Right hindlimb (tissue), 1 donor: ENCODE measurements at places on chromosomes 16 and 17.

DNA sequence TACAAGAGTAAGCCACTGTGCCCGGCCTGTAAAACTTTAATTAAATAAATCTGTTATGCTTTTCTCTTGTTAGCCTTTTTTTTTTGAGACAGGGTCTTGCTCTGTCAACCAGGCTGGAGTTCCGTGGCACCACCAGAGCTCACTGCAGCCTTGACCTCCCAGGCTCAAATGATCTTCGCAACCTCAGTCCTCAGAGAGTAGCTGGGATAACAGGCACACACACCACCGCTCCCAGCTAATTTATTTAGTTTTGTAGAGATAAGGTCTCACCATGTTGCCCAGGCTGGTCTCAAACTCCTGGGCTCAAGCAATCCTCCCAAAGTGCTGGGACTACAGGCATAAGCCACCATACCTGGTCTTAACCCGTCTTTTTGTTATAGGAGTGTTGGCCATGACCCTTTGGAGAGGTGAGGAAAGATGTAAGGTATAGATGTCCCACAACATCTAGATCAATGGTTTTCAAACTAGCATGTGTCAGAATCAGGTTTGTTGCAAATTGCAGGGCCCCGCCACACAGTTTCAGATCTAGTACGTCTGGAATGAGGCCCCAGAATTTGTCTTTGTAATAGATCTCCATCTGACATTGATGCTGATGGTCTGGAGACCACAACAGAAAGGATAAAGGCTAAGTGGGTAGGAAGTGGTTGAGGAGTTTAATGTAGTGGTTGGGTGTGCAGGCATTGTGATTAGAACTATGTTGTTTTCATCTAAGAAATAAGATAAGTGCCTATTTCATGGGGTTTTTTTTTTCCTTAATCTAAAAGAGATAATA lies 4.3 kb upstream of the GGA2 start:
- no peak for DNase-seq

DNA sequence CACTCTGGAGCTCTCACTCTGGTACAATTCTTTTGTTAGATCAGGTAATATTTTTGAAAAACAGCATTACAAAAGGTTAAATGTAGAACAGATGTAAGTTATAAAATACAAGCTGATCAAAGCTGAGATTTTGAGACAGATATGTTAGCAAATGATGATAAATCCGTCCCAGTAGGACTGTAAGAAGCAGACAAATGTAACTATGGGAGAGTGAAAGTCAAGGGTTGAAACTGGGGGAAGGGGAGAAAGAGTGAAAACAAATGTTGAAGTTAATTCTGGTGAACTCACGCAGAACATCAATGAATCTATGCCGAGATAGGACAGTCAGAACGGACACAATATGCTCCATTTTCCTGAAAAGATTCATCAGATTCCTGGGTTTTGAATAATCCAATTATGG lies 298.9 kb upstream of the IRX5 start:
- no peak for DNase-seq

DNA sequence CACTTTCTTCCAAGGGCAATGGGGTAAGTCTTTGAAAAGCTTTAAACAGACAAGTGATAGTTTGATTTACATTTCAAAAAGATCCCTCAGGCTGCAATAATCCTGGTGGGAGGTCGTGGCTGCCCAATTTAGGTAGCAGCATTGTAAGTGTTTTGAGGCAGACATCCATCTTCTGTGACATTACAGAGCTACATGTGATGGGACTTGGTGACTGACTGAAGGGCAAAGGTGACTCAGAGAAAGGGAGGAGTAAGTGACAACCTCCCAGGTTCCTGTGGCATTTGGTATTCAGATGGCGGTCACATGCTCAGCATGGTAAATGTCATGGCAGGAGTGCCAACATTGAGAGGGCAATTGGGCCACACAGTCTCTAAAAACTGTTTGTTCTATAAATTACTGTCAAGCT lies 26.5 kb downstream of the STAT3 start:
- DNase-seq, result no peak

- peak; percentile 83 for DNase-seq
These were observed 62.6 kb downstream of the ZFHX3 start for GRCh38 chr16:72985148-72985941.

GRCh38 chr16:88349153-88349902 lies 33.4 kb upstream of the ZNF469 start:
- DNase-seq, result no peak
